ENCODE measurements at places on chromosomes 4 and X. TPM values are rescaled to one million over a fixed set of nuclear protein-coding genes. Genes with fewer than 3 reads are reported as not detected.

The GABRG1 gene
- polyA plus RNA-seq, result not detected

- DNase-seq, result no peak
Measured at GRCh38 chrX:33188881-33189280, 22.5 kb downstream of the DMD start.

DNA sequence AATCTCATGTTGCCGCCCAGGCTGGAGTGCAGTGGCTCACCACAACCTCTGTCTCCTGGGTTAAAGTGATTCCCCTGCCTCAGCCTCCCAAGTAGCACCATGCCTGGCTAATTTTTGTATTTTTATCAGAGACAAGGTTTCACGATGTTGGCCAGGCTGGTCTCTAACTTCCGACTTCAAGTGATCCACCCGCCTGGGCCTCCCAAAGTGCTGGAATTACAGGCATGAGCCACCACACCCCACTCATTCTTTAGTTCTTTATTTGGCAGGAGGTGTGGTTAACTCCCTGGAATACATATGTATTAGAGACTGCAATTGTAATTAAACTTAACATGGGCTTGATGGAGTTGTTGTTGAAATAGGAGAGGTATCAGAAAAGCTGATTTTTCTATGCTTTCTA, 1396.9 kb upstream of the IGFBP7 start:
- no peak for DNase-seq

- no peak for DNase-seq
Measured at GRCh38 chr4:38983787-38984598, 48.2 kb downstream of the TMEM156 start.

DNA sequence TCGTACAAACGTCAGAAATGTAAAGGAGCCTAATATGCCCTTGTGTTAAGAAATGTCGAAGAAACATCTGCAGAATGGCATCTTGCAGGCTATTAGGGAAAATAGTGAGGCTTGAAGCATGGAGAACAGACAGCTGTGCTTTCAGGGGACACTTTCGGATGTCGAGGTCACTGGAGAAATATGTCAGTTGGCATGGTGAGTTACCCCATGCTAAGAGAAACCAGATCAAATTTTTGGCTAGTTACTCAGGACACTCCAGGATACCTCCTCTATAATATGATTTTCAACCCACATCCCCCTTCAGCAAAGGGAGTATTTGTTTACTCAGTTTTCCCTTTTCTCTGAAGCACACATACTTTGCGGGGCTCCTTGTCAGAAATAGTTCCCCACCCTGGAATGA, 171.4 kb downstream of the GPC3 start:
- DNase-seq, result no peak

DNA sequence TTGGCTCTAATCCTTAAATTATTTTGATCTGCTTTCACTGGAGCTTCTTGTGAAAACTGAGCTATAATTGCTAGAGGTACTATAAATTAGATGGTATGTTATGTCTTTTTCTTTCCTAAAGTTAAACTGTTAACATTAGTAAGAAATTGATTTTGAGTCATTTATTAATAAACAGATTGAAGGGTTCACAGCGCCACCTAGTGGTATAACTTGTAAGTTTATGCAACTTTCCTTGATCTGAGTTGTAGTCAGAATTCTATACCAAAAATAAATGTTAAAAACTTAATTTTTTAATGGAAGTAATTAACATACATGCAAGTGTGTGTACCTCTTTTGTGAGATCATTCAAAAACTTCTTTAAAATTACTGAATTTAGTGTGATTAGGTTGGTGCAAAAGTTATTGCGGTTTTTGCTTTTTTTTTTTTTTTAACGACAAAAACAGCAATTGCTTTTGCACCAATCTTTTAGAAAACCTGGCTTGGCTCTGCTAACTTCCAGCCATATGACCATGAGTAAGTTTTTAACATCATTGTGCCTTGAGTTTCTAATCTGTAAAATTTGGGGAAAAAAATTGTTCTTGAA, 151.5 kb downstream of the CENPC start:
- peak; percentile 27 for DNase-seq

The CLDN22 gene
- polyA plus RNA-seq, result not detected

The NDNF gene
- not detected for polyA plus RNA-seq

DNA sequence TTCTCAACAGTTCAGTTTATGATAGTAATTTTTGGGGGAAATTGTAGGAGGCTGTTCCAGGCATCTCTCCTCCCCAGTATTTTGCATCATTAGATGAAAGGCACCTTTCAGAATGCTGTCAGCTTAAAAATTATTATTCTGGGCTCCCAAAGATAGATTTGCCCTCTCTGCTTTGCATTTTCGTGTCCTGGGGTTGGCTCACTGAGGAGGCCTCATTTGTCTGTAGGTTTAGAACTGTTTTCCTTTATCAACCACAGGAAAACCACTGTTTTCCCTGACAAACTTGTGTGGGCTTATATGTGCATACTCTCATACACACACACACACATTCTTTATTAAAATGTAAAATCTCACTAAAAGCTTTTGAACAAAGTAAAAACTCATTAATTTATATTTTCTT, 197.2 kb upstream of the VCX3A start:
- no peak for DNase-seq

- DNase-seq, result no peak
Measured at GRCh38 chr4:173317004-173317403, 17.2 kb downstream of the HMGB2 start.

The IDUA gene
- polyA plus RNA-seq, result 8.5 TPM

- DNase-seq, result no peak
Measured at GRCh38 chr4:47835494-47835893, 2.4 kb downstream of the CORIN start.

DNA sequence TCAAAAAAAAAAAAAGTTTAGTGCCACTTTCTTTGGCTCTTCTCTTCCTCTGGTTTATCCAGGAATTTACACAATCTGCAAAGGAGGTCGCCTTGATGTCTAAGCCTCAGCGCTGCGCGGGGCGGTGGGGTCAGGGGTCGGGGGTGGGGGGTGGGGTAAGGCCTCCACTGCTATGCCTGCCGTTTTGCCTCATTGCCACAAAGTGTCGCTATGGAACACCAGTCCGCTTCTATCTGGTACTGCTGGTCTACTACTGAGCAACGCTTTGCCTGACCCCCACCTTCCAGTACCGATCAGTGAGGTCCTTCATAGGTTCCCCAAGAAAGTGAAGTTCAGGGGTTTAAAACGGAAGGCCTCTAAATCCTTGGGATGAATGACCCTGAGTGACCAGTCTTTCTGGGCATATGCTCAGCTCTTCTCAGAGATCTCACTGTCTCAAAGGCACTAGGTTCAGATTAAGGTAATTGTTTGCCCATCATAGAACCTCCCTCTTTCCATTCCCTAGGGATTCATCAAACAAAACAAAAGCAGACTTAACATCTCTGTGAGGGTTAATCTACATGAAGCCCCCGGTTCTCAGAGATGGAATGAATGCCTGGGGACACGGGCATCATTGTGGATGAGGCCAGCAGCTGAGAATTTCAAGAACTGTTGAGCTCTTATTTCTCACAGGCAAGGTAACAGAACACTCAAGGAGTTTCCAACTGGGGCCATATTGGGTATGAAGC, 16.9 kb upstream of the TSR2 start:
- DNase-seq, result no peak

GRCh38 chr4:157992038-157992705, 180.7 kb downstream of the GASK1B start:
- DNase-seq, result peak; percentile 78

- DNase-seq, result no peak
Measured at GRCh38 chr4:169976951-169977350, 49.2 kb downstream of the MFAP3L start.

DNA sequence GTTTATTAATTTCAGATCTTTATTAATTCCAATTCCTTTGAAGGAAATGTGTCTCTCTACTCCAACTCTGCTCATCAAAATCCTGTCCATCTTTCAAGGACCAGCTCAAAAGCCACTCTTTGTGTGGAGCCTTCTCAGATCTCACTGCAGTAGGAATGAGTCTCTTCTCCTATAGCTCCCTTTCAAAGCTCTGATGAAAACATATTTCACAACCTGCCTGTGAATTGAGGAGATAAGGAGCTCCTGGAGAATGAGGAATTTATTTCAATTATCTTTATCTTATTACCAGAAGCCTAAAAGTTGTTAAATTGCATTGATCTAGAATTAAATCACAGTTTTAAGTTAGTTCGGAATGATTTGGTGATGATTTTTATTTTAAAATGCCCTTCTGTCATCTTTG, 92.6 kb upstream of the TRPC3 start:
- DNase-seq, result no peak

DNA sequence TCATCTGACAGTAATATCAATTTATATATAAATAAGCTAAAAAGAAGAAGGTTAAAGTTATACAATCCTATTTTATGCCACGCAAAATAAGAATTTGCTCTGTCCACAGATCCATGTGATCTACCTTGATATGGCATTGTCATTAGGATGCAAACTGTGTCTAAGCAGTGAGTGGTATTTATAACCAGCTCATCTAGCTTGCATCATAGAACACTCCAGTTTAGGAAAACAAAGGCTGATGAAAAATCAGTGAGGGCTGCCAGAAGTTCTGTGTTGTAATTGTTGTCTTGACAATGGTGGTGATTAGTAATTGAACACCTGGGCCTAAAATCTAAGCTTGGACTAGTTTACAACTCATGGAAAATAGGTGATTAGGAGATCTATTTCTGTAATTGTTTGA, 111.0 kb downstream of the CPE start:
- DNase-seq, result no peak

DNA sequence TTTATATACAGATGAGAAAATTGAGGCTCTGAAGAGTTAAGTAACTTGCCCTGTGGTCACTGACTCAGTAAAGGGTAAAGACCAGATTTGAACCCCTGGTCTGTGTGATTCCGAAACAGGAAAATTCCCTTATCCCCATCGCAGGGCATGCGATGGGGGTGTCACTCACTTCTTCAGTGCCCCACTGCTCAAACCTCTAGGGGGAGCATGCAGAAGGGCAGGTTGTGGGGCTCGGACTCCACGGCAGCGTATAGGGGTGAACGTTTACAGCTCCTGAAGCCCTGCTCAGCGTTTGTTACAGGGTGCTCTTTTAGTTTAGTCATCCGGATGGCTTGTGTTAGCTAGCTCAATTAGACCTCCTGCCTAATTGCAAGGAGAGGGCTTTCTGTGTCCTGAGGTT, 3.7 kb upstream of the EXOC1 start:
- DNase-seq, result no peak

DNA sequence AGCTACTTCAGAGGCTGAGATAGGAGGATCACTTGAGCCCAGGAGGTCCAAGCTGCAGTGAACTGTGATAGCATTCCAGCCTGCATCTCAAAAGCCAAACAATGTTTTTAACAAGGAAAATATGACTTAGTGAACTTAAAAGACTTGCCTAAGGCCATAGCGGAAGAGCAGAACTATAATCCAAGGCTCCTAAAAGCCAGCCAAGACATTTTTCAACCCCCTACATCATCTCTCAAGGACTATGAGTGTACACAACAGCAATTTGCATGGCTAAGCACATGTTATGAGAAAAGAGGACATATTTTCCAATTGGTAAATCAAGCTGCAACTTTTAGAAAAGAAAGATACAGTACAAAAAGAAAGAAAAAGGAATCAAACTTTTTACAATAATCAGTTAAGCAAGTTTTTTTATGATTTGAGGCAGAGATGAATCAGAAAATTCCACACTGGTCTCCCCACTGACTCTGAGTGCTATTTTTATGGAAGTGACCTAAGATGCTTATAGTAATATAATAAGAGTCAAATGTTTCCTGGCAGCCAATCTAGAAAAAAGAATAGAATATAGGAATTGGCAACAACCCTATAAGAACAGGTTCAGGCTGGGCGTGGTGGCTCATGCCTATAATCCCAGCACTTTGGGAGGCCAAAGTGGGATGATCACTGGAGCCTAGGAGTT, 9.8 kb upstream of the ACOT9 start:
- no peak for DNase-seq

GRCh38 chrX:149937871-149938426, 342 bp downstream of the EOLA2 start:
- no peak for DNase-seq

DNA sequence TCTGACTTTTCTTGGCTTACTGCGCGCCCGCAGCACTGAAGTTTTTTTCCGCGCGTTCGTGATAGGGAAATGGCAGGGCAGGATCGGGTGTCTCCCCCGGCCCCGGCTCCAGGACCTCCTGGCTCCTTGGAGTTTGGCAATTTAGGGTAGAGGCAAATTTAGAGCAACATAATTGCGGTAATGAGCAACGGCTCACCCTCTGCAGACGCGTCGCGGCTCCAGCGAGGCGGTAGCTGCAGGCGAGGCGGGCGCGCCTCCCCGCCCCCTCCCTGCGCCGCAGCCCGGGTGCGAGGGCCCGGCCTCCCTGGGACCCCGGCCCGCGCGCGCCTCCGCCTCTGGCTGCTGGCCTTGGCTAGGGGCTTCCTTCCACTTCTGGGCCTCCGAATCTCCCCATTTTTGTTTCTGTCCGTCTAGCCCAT, 6.2 kb downstream of the MSX1 start:
- DNase-seq, result no peak

DNA sequence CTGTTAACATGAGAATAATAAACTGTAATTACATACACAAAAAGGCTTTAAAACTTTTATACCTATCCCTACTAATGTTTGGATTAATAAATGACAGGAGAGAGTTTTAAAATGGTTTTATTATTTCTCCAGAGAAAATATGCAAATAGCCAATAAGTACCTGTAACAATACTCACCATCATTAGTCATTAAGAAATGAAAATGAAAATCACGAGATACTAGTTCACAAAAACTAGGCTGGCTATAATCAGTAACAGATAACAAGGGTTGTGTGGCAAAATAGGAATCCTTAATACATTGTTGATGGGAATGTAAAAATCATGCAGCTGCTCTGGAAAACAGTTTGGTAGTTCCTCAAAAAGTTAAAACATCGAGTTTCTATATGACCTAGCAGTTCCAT, 25.2 kb upstream of the AP1AR start:
- no peak for DNase-seq

- peak; percentile 69 for DNase-seq
Measured at GRCh38 chrX:40439625-40440532, 140.9 kb upstream of the ATP6AP2 start.

The GYPE gene
- polyA plus RNA-seq, result 0.49 TPM

The LINC00632 gene
- polyA plus RNA-seq, result not detected

DNA sequence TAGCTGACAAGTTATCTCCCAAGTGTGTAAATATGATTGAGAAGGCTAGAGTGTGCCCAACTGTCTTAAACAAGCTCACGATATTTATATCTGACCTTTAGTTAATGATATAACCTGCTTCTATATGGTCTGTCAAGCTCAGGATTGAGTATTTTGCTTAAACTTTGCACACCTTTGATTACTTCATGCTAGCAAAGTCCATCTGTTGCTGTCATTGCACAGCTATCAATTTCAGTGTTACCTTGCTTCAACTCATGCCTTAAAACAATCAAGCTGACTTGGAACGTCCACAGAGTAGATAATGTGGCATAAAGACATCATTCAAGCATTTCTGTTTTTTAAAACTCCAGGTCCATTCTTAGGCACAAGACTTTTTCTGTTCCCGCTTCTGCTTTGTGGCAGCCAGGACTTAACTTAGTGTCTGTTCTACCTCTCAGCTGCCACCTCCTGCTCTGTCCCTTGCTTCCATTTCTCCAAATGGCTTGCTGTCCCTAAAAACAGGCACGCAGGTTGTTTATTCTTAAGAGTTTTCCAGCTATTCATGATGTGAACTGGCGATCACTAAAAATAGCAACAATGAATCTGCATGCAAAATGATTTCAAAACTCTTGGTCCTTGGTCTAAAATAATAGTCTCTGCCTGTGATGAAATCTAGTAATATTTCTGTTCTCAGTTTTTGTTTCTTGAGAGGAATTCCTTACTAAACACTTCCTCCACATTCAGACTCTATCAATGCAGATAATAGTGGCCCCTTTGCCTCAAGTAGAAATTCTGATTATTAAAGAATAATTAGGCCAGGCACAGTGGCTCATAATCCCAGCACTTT, 16.3 kb upstream of the NEIL3 start:
- peak; percentile 12 for DNase-seq

Data from CD14-positive monocyte (primary cell).